ENCODE measurements at places on chromosomes 3 and 15.

DNA sequence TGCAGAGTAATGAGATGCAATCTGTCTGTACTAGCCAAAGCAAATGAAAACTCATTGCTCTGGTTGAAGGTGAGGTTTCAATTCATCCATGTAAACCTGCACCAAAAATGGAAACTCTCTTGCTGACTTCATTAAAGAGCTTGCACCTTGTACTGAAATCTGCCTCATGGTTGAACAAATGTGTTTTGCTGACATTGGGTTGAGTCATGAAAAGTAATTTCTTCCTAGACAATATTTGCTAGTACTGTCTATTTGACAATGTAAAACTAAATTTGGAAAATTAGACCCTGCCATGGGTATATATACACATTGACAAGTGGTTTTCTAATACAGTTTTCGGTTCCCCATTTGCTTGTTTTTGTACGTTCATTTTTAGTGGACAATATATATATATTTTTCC, 33.3 kb downstream of the RYR3 start:
- DNase-seq: no peak

DNA sequence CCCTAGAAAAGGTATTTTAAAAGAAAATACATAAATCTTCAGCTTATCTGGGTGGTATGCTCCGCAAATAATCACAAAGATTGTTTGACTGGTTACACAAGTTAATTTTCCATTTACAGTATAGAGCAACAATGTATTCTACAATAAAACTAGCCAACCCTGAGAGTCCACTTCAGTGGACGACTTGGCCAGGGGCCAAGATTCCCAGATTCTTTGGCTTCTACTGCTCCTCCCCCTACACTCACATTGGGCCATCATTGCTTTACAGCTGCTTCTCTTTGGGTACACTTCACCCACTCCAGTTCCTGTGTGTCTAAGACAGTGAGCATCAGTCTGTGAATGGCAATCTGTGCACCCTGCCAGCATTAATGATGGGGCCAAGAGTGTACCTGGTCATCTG, 17.2 kb upstream of the PRICKLE2 start:
- DNase-seq: no peak

GRCh38 chr15:79943820-79944219, 27.2 kb downstream of the BCL2A1 start:
- no peak for DNase-seq

GRCh38 chr15:31032961-31033371, 41.5 kb upstream of the MTMR10 start:
- DNase-seq: no peak

- no peak for DNase-seq
These were observed 64.9 kb downstream of the ATP10A start for GRCh38 chr15:25797936-25798901.

DNA sequence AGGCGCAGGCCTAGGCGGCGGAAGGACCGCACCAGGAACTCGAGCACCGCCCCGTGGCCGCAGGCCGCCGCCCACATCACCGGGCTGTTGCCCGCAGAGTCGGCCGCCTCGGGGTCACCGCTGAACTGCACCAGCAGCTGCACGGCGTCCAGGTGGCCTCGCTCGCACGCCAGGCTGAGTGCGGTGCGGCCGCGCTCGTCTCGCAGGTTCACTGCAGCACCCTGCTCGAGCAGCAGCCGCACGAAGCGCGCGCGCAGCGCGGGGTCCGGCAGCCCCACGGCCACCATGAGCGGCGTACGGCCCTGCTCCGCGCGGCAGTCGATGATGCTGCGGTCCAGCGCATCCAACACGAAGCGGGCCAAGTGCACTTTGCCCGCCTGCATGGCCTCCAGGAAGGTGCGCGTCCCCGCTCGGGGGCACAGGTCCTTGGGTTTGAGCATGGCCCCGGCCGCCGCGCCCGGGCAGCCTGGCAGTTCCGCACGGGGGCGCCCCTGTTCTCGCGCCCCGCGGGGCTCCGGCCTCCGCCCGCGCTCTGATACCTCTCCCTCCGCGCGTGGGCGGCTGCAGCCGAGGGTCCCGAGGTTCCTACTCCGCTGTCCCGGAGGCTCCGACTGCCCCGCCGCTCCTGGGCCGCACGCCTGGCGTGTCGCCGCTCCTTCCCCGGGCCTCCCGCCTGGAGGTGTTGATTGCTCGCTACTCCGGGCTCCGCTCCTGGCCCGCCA, 556 bp downstream of the ANKRD63 start:
- no peak for DNase-seq

DNA sequence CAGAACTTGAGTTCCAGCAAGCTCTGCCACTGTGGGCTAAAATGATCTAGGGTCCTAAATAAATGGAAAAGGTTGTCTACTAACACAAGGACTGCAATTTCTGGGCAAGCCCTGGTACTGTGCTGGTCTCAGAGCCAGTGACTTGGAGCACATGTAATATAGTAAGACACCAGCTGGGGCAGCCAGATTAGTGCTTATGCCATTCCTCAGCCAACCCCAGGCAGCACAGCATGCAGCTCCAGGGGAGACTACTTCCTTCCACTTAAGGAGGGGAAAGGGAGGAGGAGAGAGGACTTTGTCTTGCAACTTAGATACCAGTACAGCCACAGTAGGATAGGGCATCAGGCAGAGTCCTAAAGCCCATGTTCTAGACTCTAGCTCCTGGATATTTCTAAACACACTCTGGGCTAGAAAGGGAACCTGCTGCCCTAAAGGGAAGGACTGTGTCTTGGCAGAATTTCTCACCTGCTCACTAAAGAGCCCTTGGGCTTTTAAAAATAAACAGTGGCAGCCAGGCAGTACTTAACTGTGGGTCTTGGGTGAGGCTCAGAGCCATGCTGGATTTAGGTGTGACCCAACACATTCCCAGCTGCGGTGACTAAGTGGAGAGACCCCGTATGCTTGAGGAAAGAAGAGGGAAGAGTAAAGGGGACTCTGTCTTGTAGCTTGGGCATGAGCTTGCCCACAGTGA, 223.7 kb upstream of the BCHE start:
- DNase-seq: no peak

GRCh38 chr15:56320316-56320715, 44.9 kb upstream of the TEX9 start:
- no peak for DNase-seq

DNA sequence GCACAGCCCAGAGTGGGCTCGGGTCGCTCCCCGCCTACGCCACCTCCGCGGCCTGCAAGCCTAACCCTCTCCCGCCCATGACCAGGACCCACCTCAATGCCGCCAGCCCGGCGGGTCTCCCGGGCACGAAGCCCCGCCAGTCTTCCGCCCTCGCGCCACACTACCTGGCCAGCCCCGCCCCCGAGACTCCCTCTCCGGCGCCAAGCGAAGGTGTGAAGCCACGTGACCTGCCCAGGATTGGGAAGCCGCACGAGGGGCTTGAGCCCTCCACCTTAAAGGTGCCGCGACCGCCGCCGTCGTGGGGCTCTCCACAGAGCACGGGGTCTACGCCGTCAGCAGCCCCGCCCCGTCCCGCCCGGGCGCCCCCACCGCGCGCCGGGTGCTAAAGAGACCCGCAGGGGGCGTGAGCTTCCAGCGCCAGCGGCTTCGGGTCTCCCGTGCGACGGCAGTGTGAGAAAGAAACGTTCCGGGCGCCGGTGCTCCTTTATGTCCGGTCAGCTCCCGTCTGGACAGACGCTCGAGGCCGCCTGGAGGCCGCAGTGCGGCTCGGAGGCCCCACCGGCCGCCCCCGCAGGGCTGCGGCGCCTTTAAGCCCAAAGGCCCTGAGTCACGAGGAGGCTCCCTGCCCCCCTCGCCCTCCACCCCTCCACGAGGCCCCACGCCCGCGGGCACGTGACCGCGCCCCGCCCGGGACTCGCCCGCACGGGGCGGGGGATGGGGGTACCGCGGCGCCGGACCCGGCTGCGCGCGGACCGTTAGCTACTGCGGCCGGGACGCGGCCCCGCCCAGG, at the start of gene CPEB1:
TSS of gene CPEB1 (minus strand) at position 319 of the 790 bp plus-strand sequence. CDS start 18,904 bp downstream, outside the sequence.
- DNase-seq: no peak

GRCh38 chr3:82474711-82475110, 713.3 kb upstream of the GBE1 start:
- no peak for DNase-seq

- DNase-seq: no peak
These were observed 440.5 kb downstream of the NR2F2 start for GRCh38 chr15:96771035-96771434.

DNA sequence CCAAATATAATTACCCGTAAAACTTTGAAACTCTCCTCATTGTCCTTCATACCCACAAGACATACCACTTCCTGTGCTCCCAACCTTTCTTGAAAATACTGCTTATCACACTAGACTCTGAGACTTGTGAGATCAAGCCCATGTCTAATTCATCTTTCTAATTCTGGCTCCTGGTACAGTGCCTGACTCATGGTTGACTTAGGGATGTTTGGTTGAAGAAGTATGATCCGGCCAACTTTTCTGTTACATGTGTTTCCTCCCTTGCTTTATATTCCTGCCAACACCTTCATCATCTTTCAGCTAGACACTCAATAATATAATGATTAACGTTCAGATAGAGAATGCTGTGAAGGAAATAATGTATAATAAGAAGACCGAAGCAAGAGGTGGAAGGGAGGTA, 58.2 kb downstream of the MEX3B start:
- no peak for DNase-seq

All from NCI-H1417 treated with DMSO at 0.1 percent for 48 hours (cell line).